ENCODE measurements at places on chromosomes 3 and 15.

DNA sequence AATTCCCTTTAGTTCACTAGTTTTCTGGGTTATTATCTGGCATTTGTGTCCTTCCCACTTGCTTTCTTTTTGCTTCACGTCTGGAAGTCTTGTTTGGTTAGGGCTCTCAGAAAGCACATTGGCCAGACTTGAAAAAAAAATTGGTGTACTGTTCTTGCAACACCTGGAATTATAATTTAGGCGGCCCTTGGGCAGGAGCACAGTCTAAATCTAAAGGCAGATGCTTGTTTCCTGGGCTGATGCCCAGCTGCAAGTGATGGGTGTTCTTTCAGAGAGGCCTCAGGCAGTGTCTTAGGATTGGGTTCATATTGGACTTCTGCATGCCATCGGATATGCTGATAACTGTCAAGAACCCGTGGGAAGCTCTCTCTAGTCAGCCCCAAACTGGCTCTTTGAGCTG is 521.5 kb downstream of the PDCD6IP start:
- no peak for DNase-seq

GRCh38 chr3:17354341-17354740 is 388.1 kb downstream of the TBC1D5 start:
- no peak for DNase-seq

DNA sequence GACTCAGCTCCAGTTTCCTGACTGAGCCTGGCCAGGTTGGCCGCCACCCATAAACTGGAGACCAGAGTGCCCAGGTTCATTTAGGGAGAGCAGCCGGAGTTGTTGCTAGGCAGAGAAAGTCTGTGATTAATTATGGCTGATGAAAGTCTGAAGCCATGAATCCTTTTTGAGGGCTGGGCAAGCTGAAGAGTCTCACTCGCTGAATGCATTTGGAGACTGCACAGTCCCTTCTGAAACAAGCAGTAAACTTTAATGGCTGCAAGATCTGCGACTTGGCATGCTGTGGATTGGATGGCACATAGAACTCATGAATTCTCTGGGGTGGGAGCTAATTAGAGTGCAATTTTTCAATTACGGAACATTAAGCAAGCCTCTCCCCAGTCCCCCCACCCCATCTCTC is 282.1 kb downstream of the RPLP1 start:
- no peak for DNase-seq

DNA sequence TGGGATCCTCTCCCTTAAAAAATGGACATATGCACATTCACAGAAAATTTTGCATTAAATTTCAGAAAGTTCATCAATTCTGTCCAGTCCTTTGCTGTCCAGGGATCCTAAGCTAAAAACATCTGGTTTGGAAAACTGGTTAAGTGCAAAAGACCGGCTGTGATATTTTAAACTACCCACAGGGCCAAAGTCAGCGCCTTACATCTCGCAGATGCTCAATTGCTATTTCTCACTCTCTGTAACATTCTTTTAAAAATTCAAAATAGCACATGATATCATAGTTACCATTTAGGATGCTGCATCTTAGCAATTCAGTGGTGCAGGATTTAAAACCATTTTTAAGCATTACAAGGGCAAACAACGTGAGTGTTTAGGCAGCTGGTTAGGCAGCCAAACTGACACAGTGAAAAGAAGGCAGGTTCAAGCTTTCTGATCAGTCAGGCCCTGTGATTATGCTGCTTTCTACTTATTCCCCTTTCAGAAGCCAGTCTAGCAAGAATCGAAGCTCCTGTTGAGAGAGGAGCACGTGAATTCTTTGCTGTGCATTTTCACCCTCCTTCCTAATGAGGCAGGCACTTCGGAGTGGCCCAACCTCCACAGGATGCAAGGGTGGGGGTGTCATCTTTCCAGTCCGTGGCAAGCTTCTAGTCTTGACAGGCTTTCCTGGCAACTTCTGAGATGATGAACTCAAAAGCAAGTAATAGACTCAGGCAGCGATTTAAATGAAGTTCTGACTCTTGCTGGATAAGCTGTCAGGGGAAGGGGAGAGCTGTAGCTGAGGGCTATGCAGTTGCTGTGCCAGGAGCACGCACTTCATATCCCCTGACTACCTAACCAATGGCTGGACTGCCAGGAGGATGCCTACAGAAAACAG is 8.8 kb downstream of the PRICKLE2 start:
- DNase-seq: no peak

DNA sequence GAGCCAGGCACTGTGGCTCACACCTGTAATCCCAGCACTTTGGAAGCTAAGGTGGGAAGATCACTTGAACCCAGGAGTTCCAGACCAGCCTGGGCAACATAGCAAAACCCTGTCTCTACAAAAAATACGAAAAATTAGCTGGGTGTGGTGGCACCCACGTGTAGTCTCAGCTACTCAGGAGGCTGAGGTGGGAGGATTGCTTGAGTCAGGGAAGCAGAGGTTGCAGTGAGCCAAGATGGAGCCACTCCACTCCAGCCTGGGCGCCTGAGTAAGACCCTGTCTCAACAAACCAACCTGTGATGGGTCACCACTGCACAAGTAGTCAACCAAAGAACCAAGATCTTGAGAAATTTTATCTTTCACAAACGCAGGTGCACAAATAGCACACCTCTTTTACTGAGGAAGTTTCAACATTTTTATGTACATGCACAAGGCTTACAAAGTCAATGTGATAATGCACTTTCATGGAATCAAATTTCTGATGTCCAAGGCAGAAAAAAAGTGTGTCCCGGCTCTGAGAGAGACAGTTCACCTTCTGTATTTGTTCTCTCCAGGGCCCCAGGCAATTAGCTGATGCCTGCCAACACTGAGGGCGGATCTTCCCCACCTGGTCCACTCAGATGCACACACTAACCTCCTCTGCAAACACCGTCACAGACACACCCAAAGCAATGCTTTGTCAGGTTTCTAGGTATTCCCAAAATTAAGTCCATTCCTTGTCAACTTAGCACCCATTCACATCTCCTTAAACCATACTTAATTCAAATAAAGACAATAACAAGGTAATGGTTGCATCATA is 12.4 kb downstream of the ACAA1 start:
- no peak for DNase-seq

All from dorsolateral prefrontal cortex (tissue), 122 donors.